ENCODE measurements at places on chromosomes 7 and 10. TPM values are rescaled to one million over a fixed set of nuclear protein-coding genes. Genes with fewer than 3 reads are reported as not detected.

Gene IGFBP1
- not detected for total RNA-seq

- no peaks in the 10 kb centered on the region for H3K27me3 ChIP-seq
- H3K4me1 ChIP-seq = no peaks in the 10 kb centered on the region
These were observed 220.5 kb downstream of the MLLT10 start for GRCh38 chr10:21754410-21755011.

Gene KCP
- 0.18 TPM for total RNA-seq

Gene MUC12
- total RNA-seq = 0.29 TPM

DNA sequence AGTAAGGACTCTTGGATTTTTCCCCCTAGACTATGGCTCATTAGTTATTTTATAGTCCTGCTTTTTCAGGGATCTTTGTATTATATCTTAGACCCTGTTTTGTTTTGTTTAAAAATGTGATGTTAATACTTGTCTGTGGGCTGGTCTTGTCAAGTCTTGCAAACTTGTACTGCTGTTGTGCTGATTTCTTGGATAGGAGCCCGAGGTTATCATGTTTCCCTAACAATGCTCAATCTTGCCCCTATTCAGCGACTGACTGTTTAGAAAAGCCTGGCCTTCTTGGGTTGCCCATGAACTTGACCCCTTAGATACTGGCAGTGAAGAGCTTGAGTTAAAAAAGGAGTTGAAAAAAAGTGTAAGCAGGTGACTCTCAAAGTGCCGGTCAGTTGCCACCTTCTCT lies 115.7 kb downstream of the KIAA1217 start:
- no peaks in the 10 kb centered on the region for H3K27me3 ChIP-seq
- no peak overlapping the region for H3K27ac ChIP-seq
- no peak for DNase-seq
- no peaks in the 10 kb centered on the region for H3K4me1 ChIP-seq
